Ascending aorta (tissue), 2 donors: ENCODE measurements at places on chromosomes 5 and 9.
A peak's percentile ranks its signal among the peaks of the same experiment; 100 is the strongest.

DNA sequence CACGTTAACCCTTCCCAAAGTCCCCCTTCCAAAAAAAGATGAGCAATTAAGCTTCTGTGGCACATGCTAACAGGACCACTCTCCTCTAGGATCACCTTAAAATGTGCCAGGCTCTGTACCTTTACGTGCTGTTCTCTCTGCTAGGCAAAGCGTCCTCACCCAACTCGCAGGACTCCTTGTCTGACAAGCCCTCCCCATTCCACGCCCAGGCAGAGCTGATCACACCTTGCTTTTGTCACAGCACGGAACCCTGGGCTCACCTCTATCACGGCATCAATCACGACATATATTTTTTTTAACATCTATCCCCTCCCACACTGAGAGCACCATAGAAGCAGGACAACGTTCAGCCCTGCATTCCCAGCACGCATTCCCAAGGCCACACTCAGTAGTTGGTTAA, 47.1 kb downstream of the CDK5RAP2 start:
- H3K27me3 ChIP-seq, result no peaks in the 10 kb centered on the region

- H3K27ac ChIP-seq, result no peak overlapping the region
- no peaks in the 10 kb centered on the region for H3K4me1 ChIP-seq
- DNase-seq, result no peak
- no peaks in the 10 kb centered on the region for H3K27me3 ChIP-seq
- H3K4me3 ChIP-seq, result no peak overlapping the region
- no peaks in the 10 kb centered on the region for H3K36me3 ChIP-seq
Measured at GRCh38 chr9:37300620-37301019, 121.9 kb upstream of the GRHPR start.

DNA sequence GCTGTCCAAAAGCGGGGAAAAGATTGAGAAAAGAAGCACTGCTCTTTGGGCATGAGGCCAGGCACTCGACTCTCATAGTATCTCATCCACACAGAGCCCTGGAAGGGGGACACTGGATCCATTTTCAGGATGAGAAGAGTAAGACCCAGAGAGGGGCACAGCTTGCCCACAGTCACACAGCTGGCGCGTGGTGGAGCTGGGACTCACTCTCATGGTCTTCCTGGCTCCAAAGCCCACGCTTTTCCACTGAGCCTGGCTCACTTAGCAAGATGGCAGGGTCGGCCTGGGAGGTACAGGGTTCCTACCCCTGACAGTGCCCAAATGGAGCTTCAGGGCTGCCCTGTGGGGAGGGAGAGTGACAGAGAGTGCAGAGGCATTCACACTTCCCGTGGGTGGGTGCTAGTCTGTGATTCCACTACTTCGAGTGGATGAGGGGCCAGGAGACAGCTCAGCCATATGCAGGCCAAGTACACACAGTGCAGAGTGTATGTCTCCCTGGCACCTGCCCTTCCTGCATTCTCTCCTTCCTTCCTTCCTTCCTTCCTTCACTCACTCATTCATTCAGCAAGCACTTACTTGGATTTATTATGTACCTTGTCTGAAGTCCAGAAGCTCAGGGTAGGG, 18.3 kb upstream of the IGFBPL1 start:
- H3K4me1 ChIP-seq, result no peaks in the 10 kb centered on the region
- H3K4me3 ChIP-seq, result no peak overlapping the region
- DNase-seq, result peak; percentile 15
- H3K27me3 ChIP-seq, result no peaks in the 10 kb centered on the region
- no peak overlapping the region for H3K27ac ChIP-seq

DNA sequence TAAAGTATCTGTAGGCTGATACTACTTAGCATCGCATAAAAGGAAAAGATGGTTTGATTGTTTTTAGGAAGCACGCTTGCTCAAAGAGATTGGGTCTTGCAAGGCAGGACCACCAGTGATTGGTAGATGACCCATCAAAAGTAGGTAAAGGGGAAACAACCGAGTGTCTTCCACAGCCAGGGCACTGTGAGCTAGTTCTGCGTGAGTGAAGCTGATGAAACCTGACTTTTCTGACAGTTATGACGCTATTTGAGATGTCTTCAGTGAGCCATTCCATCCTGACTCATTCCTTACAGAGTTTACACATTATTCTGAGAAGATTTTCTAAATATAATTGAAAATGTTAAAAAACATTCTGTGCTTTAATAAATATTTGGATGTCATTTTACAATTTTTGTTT, 49.7 kb downstream of the BASP1 start:
- no peaks in the 10 kb centered on the region for H3K36me3 ChIP-seq
- H3K4me3 ChIP-seq, result no peak overlapping the region
- DNase-seq, result no peak
- H3K27me3 ChIP-seq, result no peaks in the 10 kb centered on the region

DNA sequence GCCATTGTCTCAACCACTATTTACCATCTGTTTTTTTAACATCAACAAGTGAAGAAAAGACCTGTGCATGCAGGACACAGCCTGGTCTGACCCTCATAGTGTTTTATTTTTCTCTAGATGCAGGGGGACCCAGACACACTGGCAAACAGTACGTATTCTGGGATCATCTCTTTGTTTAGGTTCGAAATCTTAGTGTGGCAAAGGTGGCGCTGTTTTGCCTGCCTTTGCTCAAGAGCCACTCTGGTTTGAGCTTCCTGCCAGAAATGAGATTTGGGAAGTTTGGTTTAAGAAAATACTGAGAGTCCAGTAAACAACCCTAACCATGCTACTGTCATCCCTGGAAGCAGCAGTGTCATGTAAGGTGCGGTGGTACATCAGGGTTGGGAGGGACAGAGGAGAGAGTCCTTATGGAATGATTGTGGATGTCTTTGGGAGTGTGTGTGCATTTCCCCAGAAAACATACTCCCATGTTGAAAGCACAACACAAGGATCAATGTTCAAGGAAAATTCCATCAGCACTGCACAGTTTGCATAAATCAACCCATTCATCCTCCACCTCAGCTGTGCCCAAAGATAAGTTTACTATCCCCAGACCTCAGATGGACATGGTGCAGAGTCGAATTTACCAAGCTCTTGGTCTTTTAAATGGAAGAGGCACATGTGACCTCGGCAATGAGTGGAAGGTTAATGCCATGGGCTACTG, 34.0 kb upstream of the FLT4 start:
- no peaks in the 10 kb centered on the region for H3K36me3 ChIP-seq
- no peak overlapping the region for H3K27ac ChIP-seq
- no peaks in the 10 kb centered on the region for H3K27me3 ChIP-seq

GRCh38 chr5:80055491-80056170, 20.5 kb downstream of the THBS4 start:
- DNase-seq, result no peak
- H3K4me1 ChIP-seq, result no peaks in the 10 kb centered on the region
- H3K4me3 ChIP-seq, result no peak overlapping the region
- H3K27ac ChIP-seq, result no peak overlapping the region
- no peaks in the 10 kb centered on the region for H3K27me3 ChIP-seq
- H3K36me3 ChIP-seq, result no peaks in the 10 kb centered on the region
